Renal cortex interstitium (tissue), 15 donors: ENCODE measurements at places on chromosomes 7 and 10. TPM values are rescaled to one million over a fixed set of nuclear protein-coding genes. Genes with fewer than 3 reads are reported as not detected.

- no peak for DNase-seq
Measured at GRCh38 chr10:80283119-80283518, 6.3 kb downstream of the MAT1A start.

DNA sequence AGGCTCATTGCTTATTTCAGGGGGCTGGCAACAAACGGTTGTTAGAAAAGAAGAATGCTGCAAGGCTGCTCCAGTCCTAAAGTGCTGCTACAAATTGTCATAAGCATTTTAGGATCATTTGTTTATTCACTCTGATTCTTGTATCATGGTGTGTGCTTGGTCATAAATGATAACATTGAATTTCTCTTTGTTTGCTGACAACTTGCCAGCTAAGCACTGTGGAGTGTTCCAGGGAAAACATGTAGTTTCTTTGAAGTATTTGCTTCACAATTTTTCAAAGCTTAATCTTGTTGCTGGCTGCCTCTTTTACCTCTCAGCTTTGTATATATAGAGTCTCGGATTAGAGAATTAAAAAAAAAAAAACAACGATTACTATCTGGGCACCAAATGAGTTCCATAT, 263.0 kb downstream of the PHF14 start:
- no peak for DNase-seq

- no peak for DNase-seq
Measured at GRCh38 chr7:84138411-84138810, 56.2 kb downstream of the SEMA3A start.

GRCh38 chr10:31322647-31323046, 3.6 kb downstream of the ZEB1 start:
- no peak for DNase-seq

DNA sequence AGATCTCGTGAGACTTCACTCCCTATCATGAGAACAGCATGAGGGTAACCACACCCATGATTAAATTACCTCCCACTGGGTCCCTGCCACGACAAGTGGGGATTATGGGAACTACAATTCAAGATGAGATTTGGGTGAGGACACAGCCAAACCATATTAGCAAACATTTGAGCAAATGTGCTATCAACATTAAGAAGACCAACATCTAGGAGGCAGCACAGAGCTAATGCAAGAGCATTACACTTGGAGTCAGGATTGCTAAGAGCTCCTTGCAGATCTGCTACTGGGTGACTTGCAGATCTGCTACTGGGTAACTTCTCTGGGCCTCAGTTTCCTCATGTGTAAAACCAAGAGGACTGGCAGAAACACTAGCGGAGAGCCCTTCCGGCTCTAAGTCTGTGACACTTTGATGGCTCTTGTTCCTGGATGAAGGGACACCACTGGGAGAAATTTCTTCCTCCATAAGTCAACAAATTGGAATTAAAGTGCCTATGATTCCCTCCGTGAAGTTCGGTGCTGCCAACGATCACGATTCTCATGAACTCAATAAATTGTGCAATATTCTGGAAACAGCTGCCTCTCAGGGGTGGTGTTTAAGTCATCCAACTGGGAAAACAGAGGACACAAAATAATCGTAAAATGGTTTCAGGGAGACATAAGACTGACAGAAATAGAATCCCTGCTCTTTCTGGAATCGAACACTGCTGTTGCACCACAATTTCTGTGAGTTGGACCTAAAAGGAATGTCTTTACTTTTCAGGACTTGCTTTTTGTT, 115.8 kb upstream of the ITGB1 start:
- DNase-seq, result no peak

GRCh38 chr7:2635148-2635668, 3.4 kb downstream of the TTYH3 start:
- DNase-seq, result no peak

DNA sequence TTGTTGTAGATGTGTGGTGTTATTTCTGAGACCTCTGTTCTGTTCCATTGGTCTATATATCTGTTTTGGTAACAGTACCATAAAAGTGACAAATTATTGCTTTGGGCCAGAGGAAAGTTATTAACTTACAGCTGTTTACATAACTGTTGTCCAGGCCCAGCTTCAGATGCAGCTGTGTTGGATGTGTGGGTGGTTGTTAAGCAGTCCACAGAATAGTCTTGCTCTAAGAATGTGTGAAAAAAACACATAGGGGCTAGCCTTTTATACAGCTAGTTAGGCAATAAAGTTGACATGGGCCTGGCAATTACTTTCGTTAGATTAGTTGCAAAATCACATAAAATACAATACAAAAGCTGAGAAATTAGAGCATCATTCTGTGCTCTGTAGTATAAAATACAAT, 31.9 kb downstream of the DLD start:
- DNase-seq, result no peak

REEP3 gene
- 39.0 TPM for polyA plus RNA-seq

GNGT1 gene
- polyA plus RNA-seq, result 0.13 TPM
